Sigmoid colon (tissue), 7 donors: ENCODE measurements at places on chromosomes 2 and 18. TPM values are rescaled to one million over a fixed set of nuclear protein-coding genes. Genes with fewer than 3 reads are reported as not detected.

Gene GALNT3
- total RNA-seq, result 0.83 TPM

Gene CCDC88A
- 36.9 TPM for total RNA-seq

Gene OTOF
- total RNA-seq, result 0.71 TPM

Gene GDF7
- total RNA-seq, result 1.6 TPM

Gene GTF2A1L
- total RNA-seq, result 105 TPM

Gene COL3A1
- total RNA-seq, result 402 TPM

Gene PRR30
- total RNA-seq, result not detected

Gene PER2
- total RNA-seq, result 9.6 TPM

Gene TMEM169
- total RNA-seq, result 0.82 TPM

Gene ASIC4
- not detected for total RNA-seq

Gene ALLC
- total RNA-seq, result not detected

Gene CD302
- total RNA-seq, result 67.6 TPM

Gene TAF4B
- 6.4 TPM for total RNA-seq
